ENCODE measurements at places on chromosomes 6 and 20. TPM values are rescaled to one million over a fixed set of nuclear protein-coding genes. Genes with fewer than 3 reads are reported as not detected.

- no peak for DNase-seq
Measured at GRCh38 chr20:43017241-43018030, 172.3 kb downstream of the PTPRT start.

GRCh38 chr20:41126719-41127118 lies 10.6 kb upstream of the PLCG1 start:
- DNase-seq, result no peak

DNA sequence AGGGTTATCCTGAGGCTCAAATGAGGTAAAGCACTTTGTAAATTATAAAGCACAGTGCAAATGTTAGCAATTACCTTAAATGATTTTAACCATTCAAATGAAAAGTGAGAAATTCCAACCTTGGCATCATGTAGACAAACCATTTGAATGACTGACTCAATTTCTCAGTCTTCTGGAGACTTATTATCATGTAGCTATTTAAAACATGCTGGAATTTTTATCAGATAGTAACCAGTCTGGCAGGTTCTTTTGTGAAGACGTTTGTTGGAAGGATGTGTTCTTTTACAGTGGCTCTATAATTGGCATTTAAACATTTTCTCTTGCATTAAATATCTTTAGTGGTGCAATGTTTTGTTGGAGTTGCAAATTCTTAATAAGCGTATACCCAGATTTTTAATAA lies 386.6 kb downstream of the NKAIN2 start:
- DNase-seq, result no peak

- DNase-seq, result no peak
Measured at GRCh38 chr6:41604006-41604405, 34.3 kb upstream of the MDFI start.

DNA sequence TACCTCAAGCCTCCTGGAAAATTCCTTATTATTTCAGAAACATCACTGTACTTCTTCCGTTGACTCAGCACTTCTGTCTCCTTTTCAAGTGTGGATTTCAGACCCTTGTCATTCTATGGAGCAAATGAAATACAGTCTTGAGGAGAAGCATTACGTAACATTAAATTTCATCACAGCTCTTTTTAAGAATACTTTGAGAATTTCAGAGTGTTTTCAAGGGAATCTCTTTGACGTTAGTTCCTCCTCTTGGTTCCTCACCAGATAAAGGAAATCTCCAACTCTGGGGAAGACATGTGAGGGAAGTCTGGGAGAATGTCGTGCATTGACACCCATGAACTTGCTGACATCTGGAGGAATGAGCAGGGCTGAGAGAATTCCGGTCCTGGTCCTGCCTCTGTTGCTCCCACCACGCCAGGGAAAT lies 32.3 kb downstream of the UST start:
- DNase-seq, result no peak

DNA sequence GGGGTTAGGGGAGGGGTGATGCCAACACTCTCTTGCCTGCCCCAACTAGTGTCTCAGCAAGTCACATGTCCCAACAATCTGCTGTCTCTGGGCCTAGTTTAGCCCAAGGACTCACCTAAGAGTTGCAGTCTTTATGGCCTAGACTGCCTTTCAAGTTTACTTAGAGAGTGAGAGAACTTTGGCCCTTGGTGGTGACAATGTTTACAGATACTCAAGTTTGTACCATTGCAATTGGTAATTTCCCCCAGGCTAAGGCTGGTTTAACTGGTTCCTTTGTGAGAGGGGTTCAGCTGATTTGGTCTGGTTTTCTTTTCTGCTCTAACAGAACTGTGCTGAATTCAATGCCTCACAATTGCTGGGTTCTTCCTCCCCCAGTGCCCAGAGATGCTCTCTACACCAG lies 1279.9 kb upstream of the EYS start:
- DNase-seq, result no peak

- DNase-seq, result no peak
Measured at GRCh38 chr6:157763904-157764177, 59.2 kb upstream of the SNX9 start.

DNA sequence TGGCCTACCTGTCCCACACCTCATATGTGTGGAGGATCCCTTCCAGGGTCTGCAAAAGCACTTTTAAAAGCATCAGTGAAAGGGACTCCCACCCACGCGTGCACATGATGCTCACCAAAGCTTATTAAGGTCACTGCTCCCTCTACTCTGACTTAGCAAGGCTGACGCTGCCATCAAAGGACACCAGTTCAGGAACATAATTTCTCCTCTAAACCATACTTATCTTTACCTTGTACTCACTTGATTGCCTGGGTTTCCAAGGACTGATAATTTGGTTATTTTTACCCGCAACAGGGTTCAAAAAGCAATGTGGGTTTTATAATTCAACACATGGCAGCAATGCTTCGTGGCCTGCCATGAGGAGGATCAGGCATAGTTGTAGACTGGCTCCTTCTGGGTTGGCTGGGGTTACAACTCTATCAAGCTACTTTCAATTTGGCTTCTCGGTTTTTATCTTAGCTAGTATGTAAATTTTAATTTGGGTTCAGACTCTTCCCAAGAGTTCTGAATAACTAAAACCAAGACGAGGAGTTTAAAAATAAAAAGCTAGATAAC lies 52.2 kb upstream of the EMILIN3 start:
- DNase-seq, result no peak

DNA sequence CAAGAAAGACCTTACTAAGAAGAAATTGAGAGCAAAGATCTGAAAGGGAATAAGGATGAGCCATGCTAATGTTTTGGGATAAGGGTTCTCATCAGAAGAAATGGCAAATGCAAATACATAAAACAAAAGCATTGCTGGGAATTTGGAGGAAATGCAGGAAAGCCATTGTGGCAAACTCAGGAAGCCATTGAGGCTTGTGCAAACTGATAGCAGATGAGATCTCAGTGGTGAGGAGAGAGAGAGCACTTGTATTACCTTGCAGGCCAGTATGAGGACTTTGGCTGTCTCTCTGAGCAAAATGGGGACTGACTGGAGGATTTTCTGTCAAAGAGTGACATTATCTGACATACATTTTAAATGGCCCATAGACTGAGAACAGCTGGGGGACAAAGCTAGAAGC lies 103.0 kb downstream of the ADGRB3 start:
- DNase-seq, result no peak

DNA sequence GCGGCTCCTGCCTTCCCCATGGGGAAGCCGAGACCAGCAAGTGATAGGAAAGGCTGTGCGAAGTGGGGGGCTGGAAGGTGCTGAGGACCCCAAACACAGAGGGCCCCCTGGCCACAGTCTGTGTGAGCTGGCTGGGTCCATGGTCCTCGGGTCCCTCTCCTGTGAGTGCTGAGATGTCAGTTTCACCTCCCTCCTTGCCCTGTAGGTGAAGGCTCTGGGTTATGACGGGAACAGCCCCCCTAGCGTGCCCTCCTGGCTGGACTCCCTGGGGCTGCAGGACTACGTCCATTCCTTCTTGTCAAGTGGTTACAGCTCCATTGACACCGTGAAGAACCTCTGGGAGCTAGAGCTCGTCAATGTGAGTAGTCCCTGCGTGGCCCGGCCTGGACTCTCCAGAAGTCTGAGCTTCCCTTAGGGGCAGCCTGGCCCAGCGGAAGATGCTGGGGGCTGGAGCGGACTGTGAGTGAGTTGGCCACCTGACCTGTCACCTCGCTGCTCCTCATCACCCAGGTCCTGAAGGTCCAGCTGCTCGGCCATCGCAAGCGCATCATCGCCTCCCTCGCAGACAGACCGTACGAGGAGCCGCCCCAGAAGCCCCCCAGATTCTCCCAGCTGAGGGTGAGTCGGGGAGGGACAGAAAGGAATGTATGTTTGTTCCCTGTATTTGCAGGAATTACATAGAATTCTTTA lies 61.7 kb downstream of the TCP11 start:
- DNase-seq, result no peak

DNA sequence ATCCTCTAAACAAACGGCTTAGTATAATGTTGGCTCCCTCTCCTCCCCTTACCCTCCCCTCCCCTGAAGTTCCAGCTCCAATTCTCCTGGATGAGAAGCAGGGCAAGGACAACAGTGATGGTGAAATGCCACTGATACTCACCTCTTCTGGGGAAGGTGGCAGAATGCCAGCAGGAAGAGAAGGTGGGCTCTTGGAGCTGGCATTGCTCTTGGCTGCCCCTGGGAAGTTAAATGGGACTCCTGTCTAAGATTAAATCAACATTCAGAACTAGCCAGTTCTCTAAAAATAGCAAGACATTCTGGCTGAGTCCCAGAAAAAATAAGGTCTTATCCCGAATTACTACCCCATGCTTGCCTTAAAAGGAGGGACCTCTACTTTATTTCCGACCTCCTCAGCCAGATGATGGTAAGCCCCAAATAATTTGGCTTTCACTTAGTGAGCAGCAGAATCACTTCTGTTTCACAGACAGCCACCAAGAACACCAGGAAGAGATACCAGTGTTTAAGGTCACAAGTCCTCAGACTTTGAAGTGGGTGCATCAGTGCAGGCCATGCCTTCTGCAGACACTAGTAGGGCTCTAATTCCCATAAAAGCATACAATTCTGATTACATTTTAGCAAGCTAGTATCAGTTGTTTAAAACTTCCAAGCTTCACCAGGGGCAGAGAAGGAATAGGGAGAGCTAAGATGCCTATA lies 46.0 kb upstream of the IL17A start:
- no peak for DNase-seq

DNA sequence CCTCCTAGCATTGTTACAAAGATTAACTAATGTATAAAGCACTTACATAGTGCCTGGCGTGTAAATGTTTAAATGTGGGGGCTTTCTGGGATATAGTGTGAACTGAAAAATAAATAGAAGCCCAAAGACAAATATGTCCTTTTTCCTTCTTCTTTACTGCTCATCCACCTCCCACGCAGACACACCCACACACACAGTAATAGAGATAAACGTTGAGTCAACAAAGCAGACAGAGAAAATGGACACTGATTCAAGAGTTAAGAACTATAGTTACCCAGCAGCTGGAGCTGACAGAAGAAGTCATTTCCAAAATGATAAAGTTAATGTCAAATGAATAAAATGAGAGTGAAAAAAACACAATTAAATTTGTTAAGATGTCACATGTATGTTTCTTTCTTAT lies 68.3 kb downstream of the FHL5 start:
- DNase-seq, result no peak

GRCh38 chr20:21397341-21398108 lies at the start of gene NKX2-4:
Gene NKX2-4, minus strand, starts transcription at chr20:21397526. Its CDS starts 127 bp downstream, at chr20:21397399.
- DNase-seq, result peak; percentile 8

The HLA-DRA gene
- polyA plus RNA-seq, result 379 TPM

The BIRC7 gene
- polyA plus RNA-seq, result not detected

The KCNB1 gene
- 0.38 TPM for polyA plus RNA-seq

The KIAA1755 gene
- 1.7 TPM for polyA plus RNA-seq

The BMP6 gene
- 0.22 TPM for polyA plus RNA-seq

The MAP7 gene
- 18.4 TPM for polyA plus RNA-seq

The CTSZ gene
- polyA plus RNA-seq, result 180 TPM
